ENCODE measurements at places on chromosomes 4 and X.

- DNase-seq: no peak
Measured at GRCh38 chr4:159017323-159018026, 85.4 kb upstream of the RAPGEF2 start.

DNA sequence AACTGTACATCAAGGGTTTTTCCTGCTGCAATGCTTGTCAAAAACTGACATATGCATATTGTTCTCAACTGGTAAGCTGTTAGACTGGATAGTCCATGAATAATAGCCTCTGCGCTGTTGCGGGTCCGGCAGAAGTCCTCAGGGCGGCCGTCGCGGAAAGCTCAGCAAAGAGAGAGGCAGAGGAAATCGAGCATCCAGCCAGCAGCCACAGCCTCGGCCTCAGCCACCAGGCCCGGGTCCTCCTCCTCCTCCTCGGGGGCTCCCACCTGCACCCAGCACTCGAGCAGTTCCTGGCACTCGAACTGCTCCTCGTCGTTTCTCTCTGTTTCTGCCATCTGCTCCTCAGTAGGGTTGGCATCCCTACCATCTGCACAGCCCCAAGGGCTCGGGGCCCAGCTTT is 53.7 kb downstream of the UPRT start:
- no peak for DNase-seq

GRCh38 chr4:101790521-101791181 is at the start of gene BANK1:
TSS of gene BANK1 (plus strand) at chr4:101790730. CDS start at chr4:101790881, 151 bp downstream.
- no peak for DNase-seq

GRCh38 chrX:21374163-21374993 is at the start of gene CNKSR2:
TSS of gene CNKSR2 (plus strand) at chrX:21374418. CDS start at chrX:21374898, 480 bp downstream.
- peak; percentile 56 for DNase-seq

DNA sequence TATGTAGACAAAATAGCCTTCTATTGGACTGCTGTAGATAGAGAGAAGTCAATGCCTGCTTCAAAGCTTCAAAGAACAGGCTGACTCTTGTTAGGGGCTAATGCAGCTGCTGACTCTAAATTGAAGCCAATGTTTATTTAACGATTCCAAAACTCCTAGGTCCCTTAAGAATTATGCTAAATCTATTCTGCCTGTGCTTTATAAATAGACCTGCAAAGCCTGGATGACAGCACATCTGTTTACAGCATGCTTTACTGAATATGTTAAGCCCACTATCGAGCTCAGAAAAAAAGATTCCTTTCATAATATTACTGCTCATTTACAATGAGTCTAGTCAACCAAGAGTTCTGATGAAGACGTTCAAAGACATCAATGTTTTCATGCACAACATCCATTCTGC is 54.8 kb upstream of the RBMXL3 start:
- no peak for DNase-seq

DNA sequence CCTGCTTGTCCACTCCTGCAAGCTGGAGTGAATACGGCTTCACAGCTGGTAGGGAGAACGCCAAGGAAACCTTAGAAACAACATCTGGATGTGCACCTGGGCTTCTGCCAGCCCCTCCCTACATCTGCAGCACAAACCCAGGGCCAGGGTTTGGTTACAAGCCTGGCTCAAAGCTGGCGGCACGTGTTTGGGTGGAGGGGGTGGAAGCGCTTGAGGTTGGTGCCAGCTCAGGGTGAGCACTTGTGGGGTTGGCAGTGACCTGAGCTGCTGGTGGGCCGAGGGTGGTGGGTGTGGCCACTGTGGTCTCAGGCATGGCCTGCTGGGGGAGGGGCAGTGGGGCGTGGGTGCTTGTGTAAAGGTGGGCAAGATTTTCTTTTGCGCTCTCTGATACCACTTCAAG is 15.6 kb downstream of the ELF4 start:
- DNase-seq: no peak

GRCh38 chr4:183875251-183875825 is 29.8 kb upstream of the STOX2 start:
- DNase-seq: no peak

DNA sequence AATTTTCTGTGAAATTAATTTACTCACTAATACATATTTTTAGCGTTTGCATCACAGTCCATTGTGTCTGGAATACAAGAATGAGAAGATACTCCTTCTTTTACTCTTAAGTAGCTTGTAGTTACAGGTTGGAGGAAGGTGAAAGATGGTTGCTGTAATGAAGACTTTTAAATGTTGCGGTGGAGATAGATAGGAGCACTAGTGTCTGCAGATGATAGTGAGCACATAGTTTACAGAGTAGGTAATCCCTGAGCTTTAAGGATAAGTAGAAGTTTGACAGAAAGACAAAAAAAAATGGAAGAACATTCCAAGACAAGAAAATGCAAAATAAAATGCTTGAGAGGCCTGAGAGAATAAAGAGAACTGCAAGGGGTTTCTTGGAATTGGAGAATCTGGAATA is 5.4 kb upstream of the SLC39A8 start:
- DNase-seq: no peak

- no peak for DNase-seq
Measured at GRCh38 chrX:111322231-111322855, 52.1 kb upstream of the CAPN6 start.

GRCh38 chr4:150722908-150723362 is 141.0 kb downstream of the MAB21L2 start:
- DNase-seq: no peak

DNA sequence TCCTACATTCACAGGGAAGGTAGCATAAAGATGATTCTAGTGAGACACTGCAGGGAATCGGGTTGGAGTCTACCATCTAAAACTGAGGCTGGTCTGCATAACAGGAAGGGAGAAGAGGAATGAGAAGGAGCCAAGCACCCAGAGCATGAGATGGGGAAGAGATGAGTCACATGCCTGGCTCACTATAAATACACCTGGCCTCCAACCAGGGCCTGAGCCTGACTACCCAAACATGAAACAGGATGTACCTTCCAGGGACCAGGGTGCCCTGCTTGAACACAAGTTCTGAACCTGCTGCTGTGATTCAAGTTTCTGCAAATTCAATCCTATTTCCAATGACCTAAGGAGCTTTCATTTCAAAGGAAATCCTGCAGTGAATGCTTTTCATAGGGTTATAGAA is 24.9 kb downstream of the CD99L2 start:
- DNase-seq: no peak

DNA sequence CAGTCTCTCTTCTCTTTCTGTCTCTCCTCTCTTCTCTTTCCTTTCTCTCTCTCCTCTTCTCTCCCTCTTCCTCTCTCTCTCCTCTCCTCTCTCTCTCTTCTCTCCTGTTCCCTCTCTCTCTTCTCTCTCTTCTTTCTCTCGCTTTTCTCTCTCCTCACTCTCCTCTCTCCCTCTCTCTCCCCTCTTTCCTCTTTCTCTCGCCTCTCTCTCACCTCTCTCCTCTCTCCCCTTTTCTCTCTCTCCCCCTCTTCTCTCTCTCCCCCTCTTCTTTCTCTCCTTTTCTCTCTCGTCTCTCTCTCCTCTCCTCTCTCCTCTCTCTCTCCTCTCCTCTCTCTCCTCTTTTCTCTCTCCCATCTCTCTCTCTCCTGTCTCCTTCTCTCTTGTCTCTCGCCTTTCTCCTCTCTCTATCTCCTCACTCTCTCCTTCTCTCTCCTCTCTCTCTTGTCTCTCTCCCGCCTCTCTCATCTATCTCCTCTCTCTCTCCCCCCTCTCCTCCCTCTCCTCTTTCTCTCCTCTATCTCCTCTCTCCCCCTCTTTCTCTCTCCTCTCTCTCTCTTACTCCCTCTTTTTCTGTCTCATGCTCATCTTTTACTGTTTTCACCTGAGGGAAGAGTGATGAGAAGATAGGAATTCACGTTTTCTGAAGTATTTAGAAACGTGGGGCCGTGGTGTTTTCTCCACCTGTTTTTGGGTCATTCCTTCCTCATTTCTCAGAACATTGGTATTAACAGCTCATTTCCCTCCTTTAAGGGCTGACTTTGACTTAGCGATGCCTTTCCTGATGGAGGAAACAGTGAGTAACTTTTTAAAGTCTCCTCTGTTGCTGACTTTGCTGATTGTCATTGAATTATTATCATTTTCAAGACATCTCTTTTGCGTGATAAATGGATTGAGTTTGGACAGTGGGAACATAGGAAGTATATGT is 80.6 kb upstream of the CD99 start:
- DNase-seq: no peak

GRCh38 chr4:181219783-181220416 is 1023.3 kb upstream of the TENM3 start:
- no peak for DNase-seq

- no peak for DNase-seq
Measured at GRCh38 chr4:178296669-178297068, 854.4 kb upstream of the AGA start.

GRCh38 chrX:103513476-103514108 is 5.7 kb downstream of the RAB40A start:
- DNase-seq: no peak

- DNase-seq: no peak
Measured at GRCh38 chr4:10959586-10959985, 275.0 kb upstream of the CLNK start.

DNA sequence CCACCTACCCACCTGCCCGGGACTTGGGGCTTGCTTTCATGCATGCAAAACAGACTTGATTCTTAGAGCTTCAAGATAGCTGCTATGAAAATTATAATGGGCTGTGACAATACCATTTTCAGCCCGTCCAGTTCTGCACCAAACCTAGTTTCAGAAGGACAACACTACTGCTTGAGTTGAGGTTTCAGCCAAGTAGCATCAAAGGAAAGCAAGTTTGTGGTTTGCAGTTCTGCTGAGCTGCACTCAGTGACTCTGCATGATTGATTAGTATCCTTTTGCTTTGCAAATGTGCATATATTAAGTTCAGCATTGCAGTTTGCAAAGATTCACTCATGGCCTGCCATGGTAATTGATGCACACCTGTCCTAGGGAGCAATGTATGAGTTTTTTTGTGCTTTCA is 442.7 kb downstream of the RPA4 start:
- DNase-seq: no peak

Data from CD4-positive, alpha-beta T cell (primary cell).